Memory B cell (primary cell): ENCODE measurements at places on chromosomes 12 and 14.

DNA sequence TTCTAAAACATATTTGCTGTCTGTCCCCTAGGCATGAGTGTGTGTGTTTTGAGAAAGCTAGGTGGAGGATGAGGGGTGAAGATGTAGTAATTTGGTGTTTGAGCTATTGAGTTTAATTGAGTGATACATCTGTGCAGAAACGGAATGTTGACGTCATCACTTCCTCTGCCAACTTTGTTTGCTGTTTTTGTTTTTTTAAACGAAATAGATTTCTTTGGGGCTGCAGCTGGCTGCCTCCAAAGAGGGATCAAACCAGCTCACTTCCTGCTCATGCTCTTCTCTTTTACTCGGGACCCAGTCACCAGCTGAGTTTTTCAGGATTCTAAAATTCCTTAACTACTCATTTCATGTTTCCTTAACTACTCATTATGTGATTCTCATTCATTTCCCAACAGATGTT, 19.5 kb upstream of the CRACR2A start:
- no peak for DNase-seq

DNA sequence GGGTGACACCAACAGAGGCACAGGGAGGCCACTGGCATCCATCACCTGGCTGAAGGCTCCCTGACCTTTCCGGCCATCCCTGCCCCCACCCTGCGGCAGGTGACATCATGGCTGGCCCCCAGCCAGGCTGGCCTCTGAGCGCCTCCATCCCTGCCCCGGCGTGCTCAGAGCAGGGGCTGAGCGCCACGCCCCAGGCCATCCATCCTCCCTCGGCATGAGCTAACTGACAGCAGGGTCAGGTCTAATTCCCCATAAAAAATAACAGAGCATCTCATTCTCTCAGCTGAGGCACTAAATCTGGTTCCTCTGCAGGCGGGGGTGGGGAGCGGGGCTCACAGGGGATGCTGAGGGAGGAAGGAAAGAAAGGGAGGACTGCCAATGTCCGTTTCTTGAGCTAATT, 50.7 kb downstream of the PRIMA1 start:
- no peak for DNase-seq

GRCh38 chr14:36069535-36069900, 107.0 kb downstream of the PTCSC3 start:
- DNase-seq: no peak

DNA sequence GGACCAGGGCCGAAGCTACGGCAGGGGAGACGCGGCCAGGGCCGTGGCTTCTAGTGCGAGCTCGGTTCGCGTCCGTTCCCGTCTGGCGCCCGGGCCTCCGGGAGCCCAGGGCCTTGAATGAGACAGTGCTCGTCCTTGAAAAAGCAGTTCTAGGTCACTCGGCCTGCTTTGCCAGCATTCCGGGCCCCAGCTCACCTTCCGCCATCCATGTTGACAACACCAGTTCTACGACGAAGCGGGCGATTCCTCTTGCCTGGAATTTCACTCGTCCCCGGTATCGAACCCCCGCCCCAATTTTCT, 4.5 kb downstream of the OR10AD1 start:
- no peak for DNase-seq

DNA sequence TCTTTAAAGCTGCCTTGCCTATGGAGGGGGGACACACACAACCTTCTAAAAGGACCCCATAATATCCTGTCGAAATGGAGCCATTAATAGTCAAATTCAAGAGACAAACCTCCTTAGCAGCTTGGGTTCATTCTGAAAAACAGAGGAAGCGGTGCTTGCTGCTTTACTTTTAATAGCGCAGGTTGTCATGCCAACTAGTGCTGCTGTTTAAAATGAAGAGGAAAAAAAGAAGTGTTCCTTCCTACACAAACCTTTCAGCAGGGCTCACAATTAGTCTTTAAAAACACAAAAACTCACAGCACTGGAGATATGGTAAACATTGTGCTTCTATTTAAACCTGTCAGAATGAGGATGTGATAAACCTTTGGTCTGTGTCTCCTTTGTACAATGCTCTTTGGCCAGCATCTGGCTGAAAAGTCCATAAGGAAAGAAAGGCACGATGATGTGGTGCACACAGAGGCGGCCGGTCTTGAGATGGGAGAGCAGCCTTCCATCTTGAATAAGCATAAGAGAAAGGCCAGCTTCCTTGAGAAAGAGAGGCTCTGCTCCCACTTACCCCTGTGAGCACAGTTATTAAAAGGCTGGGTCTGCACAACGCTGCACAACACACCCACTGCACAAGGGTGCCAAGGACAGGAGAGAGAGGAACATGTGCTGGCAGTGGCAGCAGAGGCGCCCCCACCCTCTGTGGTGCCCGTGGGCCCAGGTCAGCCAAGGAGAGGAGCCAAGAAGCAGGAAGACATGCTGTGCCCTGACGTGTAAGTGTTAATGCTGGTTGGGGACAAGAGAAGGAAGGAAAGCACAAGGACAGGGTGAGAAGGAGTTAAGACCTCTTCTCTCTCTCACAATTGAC, 144.6 kb downstream of the TTC7B start:
- DNase-seq: no peak

- no peak for DNase-seq
These were observed 198.6 kb downstream of the BCL11B start for GRCh38 chr14:99073431-99073830.

DNA sequence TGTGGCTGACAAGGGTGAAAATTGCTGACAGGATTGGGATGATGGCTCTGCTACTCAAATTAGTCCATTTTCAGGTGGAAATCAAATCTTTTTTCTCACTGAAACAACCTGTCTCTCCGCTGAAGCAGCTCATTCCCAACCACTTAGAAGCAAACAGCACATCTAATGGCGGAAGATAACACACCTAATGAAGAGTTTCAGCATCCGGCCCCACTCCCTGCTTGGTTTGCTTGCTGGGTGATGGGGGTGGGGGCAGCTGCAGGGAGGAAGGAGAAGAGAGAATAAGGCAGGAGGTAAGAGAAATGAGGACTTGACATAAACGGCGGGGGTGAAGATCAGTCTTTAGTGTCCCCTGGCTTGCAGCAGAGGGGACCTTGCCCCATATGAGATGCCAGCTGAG, 4.0 kb downstream of the SYNDIG1L start:
- DNase-seq: no peak

GRCh38 chr12:3751151-3752095, 1.5 kb downstream of the CRACR2A start:
- no peak for DNase-seq

DNA sequence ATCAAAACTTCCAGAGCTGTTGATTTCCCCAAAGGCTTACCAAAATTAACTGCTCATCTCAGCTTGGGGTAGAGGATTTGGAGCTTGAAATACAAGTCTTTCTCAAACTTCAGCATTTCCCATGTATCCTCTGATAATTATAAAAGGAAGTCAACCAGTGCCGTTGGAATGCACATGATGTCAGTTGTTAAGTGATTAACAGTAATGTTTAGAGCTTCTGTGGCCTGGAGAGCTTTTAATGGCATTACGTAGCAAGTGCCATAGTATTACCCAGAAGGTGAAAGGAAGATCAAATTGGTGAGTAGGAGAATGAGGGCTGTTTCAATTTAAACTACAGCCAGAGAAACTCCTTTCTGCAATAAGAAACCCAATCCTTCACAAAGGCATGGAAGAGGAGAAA, 62.5 kb upstream of the PTPRR start:
- DNase-seq: no peak

DNA sequence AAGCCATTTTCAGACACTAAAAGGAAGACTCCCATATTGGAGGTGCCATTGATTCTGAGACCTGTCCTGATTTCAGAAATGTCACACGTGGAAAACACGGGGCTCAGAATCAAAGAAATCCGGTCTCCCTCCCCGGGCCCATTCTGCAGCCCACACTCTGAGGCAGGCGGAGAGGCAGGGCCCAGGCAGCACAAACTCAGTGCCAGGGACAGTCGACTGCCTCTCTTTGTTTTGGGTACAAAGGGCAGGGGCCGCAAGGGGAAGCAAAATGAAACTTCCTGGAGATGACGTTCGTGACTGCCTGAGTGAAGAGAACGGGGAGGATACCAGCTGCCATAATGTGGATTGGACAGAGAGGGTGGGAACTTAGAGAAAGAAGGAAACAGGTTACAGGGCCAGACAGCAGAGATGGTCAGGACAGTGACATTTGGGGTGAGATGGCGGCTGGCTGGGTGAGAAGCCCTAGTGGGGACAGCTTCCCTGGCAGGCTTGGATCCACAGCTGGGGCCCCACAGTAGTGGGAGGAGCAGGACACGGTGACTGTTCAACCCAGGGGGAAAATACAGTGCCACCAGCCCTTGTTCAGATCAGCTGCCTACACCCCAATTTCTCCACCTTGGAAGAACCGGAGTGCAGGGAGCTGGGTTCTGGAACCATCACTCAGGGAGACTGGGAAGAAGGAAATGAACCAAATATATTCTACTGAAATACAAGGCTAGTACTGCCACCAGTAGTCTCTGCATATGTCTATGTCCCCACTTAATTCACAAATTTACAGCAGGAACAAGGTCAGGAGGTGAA, 8.1 kb downstream of the GAPDH start:
- DNase-seq: no peak

DNA sequence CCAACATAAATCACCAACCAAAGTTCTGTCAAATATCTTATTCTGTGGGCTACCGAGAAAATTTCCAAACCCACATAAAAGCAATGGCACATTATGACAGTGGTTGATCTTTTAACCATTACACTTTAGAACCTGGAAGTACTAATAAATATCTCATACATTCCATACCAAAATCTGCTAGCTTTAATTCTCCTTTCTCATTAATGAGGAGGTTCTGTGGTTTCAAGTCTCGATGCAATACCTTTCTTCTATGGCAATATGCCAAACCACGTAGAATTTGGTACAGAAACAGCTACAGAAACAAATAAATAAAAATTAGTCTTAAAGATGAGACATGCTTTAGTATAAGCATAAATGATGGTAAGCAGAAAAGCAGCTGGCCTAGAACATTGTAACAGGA, 100.7 kb downstream of the ELK3 start:
- no peak for DNase-seq

DNA sequence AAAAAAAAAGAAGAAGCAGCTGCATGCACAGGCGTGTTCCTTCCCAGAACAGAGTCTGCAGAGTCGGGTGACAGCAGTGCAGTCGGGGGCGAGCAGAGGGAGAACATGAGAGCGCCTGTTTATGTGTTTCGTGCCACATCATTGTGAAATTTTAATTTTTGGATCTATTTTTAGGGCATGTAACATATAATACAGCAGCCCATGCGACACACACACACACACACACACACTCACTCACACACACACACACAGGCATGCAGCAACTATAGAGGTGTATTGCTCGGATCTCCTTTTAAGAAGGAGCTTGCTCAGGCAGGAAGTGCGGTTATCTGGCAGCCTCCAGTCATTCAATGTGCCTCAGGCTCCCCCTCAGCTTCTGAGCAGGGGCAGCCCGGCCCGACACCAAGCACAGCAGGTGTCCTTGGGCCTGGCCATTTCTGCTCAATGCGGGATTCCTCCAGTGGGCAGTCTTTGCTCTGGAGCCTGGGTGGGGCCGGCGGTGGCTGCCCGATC, 71.8 kb downstream of the ZNF664 start:
- DNase-seq: no peak

- DNase-seq: no peak
These were observed 73.6 kb downstream of the GPR65 start for GRCh38 chr14:88078525-88078924.

- no peak for DNase-seq
These were observed 9.3 kb upstream of the DENND5B start for GRCh38 chr12:31600252-31600651.

DNA sequence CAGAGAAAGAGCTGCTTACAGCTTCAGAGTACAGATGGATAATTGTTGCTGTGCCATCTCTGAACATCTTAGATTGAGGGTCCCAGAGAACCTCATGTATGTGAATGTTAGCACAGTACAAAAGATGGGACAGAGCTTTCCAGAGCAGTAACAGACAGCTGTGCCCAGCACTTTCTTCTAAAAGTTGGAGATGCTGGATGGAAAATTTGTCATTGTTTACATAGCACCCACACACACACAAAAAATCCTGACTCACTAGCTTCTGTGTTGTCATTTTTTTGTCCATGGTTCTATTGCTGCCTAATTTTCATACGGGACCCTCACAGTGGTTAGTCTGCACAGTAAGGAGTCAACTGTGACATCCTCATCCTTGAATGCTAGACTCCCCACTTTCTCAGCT, 374.7 kb downstream of the DIO2 start:
- DNase-seq: no peak

DNA sequence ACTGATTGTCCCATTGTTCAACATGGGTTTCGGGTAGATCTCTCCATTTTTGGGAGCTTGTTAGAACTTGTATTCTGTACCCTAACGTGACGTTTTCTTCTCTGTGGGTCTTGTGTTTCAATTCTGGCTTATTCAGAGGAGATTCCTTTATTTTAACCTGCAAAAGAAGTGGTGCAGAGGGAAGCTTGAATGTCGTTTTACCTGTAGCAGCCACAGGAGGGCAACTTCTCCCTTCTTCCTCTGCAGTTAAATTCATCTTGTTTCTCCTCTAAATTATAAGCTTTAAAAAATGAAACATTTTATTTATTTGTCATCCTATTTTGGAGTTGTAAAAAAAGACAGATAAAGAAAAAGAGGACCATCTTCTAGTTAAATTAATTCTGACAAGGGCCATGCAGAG, 13.7 kb upstream of the CLEC4D start:
- no peak for DNase-seq

DNA sequence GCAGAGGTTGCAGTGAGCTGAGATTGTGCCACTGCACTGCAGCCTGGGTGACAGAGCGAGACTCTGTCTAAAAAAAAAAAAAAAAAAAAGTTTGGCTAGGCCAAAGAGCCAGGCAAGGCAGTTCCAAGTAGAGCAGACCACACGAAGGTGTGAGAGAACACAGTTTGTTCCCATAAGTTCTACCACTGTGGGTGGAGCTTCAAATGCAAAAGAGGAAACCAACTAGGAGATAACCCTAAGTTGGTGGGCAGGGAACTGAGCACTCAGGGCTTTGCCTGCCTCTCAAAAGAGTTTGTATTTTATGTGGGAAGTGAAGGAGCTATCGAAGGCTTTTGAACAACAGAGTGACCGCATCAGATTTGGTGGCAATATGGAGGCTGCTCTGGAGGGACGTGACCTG, 15.1 kb downstream of the SOCS2 start:
- DNase-seq: no peak

- no peak for DNase-seq
These were observed 123.7 kb downstream of the PIWIL1 start for GRCh38 chr12:130461447-130461815.

DNA sequence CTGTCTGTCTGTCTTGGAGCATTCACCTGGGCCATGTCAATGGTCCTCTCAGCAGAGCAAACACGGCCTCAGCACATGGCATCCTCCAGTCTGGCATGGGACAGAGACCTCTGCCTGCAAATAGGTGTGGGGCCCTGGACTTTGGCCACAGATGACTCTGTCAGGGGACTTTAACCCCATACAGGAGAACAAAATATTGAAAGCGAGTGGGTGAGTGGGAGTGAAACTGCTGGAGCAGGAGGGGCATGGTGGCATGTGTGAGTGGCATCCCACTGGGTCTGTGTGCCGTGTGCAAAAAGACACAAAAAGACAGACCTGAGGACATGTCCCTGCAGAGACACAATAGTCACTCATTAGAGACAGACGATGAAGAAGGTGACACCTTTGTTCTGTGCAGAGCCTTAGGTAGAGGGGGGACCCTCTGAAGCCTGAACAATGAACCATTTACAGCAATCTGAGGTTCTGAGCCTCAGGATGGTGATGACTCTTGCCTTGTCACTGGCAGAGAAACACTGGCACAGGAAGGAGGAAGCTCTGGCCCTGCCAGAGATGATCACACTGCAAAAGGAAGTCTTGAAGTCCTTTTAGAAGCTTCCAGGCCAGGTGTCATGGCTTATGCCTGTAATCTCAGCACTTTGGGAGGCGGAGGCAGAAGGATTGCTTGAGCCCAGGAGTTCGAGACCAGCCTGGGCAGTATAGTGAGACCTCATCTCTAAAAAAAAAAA, 7.5 kb downstream of the LAG3 start:
- DNase-seq: no peak
